ENCODE measurements at places on chromosomes 3 and 15. TPM values are rescaled to one million over a fixed set of nuclear protein-coding genes. Genes with fewer than 3 reads are reported as not detected.

Gene CCRL2
- total RNA-seq, result 15.8 TPM

DNA sequence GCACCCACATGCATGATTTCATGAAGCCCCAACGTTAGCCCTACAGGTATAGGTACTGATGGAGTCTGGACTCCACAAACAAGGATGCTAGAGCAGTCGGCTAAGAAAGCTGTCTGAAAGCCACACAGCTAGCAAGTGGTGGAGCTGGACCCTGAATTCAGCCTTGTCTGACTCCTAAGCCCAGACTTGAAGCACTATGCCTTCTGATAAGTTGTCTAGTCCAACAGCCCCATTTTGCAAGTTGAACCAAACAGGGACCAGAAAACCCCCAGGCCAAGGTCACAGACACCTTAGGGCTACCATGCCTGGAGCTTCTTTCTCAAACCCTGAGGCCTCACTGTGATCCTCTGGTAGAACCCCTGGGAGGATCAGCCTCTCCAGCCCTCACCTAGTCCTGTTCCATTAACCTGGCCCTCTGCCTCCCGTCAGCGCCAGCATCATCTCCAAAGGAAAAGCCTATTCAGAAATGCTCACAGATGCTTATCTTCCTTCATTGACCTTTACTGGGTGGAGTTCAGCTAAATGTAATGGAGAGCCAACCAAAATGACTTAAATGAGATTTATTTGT is 1.7 kb upstream of the SLCO2A1 start:
- no peak for DNase-seq

DNA sequence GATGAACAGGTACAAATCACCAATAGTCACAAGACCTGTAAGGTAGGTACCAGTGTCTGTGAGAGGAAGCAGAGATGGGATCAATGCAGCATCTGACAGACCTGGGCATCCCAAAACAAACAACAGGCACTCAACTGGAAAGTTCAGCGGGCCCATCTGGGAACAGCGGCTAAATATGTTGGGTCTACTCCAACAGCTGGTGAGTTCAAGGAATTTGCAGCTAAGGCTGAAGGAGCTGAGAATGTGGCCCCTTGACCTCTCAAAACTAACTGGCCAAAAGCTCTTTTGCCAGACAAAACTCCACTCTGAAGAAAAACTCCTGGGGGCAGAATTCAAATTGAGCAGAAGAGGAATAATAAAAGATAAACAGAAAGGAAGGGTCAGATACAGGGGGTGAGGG is 24.4 kb downstream of the AVEN start:
- DNase-seq, result no peak

DNA sequence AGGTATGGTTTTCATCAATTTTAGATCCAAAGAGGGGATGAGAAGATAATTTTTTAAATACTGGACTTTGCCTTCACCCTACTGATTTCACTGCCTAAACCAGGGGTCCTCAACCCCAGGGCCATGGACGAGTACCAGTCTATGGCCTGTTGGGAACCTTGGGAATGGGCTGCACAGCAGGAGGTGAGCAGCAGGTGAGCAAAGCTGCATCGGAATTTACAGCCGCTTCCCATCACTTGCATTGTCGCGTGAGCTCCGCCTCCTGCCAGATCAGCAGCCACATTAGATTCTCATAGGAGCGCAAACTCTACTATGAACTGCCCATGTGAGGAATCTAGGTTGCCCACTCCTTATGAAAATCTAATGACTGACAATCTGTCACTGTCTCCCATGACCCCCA is 76.3 kb upstream of the TTBK2 start:
- DNase-seq, result no peak

DNA sequence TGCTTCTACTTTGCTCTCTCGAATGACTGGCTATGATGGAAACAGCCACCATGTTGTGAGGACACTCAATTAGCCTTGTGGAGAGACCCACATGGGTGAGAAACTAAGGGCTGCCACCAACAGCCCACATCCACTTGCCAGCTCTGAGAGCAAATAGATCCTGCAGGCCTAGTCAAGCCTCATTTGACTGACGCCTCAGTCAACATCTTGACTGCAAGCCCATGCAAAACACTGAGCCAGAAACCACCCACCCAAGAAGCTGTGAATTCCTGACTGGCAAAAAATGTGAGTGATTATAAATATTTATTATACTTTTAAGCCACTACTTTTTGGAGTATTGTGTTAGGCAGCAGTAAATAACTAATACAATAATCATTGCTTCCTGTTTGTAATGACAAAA is 58.4 kb downstream of the NOX5 start:
- no peak for DNase-seq

DNA sequence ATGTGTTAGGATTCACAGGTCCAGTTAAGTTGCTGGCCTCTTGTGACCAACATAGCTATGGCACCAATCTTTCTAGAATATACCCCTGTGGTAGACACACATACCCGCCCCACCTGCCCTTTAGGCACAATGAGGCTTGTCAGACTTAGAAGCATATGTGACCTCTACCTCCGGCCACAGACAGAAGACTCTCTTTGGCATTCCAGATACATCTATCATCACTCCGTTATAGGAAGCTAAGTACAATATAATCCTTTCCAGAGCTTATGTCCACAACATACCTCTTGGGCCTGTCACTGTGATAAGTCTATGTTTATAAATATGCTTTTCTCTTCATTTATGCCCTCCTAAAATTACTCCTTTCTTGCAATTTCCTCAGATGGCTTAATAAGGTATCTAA is 39.8 kb downstream of the CD47 start:
- no peak for DNase-seq

GRCh38 chr3:140636406-140637138 is 41.3 kb upstream of the TRIM42 start:
- no peak for DNase-seq

- DNase-seq, result no peak
Observed at GRCh38 chr3:171068658-171069057, 42.1 kb upstream of the SLC2A2 start.

DNA sequence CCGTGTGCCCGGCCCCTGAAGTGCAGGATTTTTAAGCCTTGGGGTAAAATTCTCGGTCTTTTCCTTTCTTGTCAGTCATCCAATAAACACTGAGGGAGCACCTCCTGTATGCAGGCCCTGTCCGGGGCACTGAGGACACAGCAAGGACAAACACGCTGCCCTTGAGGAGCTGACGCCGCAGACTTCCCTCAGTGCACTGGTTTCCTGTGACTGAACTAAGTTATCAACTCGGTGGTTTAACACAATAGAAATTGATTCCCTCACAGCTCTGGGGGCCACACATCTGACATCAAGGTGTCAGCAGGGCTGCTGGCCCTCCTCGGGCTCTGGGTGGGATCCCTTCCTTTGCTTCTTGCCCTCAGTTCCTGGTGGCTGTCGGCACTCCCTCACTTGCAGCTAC is 65.1 kb downstream of the ZNF445 start:
- DNase-seq, result no peak

GRCh38 chr3:182393830-182394367 is 399.4 kb upstream of the ATP11B start:
- no peak for DNase-seq
